ENCODE measurements at places on chromosomes 2 and 18.

DNA sequence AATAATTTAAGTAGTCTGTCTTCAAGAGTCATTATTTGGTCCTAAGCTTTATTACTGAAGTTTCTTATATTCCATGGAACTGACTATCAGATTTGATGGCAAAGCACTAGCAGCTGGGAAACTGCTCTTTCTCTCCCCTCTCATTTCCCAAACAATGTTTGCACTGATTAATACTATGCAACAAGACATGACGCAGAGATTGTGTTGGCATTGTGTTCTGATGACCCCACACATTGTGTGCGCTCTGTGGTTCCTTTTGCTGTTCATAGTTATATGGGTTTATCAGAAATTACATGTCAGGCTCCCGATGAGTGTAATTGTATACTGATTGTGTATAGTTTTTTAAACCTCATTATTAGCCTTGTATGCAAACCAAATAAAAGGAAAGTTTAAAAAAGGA is 331.6 kb upstream of the FANCL start:
- DNase-seq, result no peak

GRCh38 chr2:235032949-235033348 is 81.1 kb downstream of the SH3BP4 start:
- no peak for DNase-seq

DNA sequence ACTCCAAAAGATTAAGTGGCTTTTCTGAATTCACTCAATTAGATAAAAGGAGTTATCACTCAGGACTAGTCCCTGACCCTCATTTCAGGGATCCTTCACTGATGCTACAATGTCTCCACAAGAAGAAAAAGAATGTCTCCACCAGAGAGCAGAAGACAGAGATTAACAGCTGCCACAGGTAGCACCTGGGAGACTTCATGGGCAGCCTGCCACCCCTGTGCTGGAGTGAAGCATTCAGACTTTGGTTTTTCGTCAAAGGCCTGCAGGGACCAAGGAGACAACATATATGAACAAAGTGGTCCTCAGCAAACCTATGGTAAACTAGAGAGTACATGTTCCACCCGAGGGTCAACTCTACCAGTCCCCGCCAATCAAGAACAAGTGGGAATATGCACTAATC is 197.0 kb upstream of the ACVR2A start:
- DNase-seq, result no peak

- DNase-seq, result no peak
Measured at GRCh38 chr2:5933669-5934068, 241.5 kb downstream of the SOX11 start.

GRCh38 chr2:24785671-24786321 is 7.4 kb downstream of the PTRHD1 start:
- DNase-seq, result no peak

GRCh38 chr2:3726511-3726910 is 23.1 kb downstream of the DCDC2C start:
- DNase-seq, result no peak

DNA sequence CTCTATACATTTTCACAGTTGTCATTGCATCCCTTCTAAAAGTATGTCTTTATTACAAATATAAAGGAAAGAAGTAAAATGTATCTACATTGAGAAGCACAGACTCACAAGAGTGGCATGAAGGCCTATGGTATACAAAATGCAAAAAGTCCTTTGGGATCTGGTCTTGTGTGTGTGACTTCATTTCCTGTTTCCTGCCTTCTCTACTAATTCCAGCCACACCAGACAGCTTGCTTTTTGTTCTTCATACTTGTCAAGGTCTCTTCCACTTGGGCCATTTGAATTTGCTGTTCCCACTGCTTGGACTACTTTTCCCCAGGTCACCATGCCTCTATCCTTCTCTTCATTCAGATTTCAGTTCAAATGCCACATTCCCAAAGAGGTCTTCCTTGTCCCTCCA is 6.7 kb upstream of the PNO1 start:
- no peak for DNase-seq

GRCh38 chr2:86695053-86695691 is 24.9 kb upstream of the RMND5A start:
- DNase-seq, result no peak

Data from right cardiac atrium (tissue), 5 donors.